MG63 (cell line): ENCODE measurements at places on chromosomes 2 and 18. TPM values are rescaled to one million over a fixed set of nuclear protein-coding genes. Genes with fewer than 3 reads are reported as not detected.

GRCh38 chr18:4130734-4131719 is 324.1 kb downstream of the DLGAP1 start:
- no peak for DNase-seq

DYNC2LI1 gene
- 22.4 and 22.5 TPM in 2 replicates for total RNA-seq

ASPRV1 gene
- total RNA-seq, result 0.95 and 2.4 TPM in 2 replicates

GALR1 gene
- not detected in 2 replicates for total RNA-seq

CXCR4 gene
- total RNA-seq, result not detected in 2 replicates

DNA sequence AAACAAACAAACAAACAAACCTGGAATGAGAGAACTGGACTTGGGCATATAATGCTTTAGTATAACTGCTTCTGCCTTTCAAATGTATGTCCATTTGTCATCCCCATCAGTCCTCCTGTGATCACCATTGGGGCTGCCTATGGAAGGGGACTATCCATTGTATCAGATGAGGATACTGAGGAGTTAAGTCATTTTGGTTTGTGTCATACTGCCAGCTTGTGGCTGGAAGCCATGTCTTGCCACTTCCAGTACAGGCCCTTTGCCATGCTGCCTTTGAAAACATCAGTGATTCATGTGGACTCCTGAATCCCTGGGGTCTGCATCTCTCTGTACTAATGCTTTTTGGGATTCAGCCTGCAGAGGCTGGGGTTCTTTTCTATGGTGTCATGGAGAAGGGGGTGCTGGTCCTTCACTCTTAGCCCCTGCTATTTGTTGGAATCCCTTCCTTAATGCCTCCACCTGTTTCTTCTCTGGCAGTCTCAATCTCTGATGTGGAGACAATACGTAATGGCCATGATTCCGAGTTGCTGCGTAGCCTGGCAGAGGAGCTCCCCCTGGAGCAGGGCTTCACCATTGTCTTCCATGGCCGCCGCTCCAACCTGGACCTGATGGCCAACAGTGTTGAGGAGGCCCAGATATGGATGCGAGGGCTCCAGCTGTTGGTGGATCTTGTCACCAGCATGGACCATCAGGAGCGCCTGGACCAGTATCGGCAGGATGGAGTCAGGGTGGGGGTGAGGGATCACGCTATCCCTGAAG is 10.6 kb downstream of the PLCD4 start:
- DNase-seq, result no peak

- no peak for DNase-seq
Observed at GRCh38 chr18:26614374-26614773, 66.0 kb upstream of the KCTD1 start.
